ENCODE measurements at places on chromosomes 7 and 10.

GRCh38 chr7:100561491-100562194 lies 12.1 kb downstream of the SAP25 start:
- DNase-seq, result no peak

DNA sequence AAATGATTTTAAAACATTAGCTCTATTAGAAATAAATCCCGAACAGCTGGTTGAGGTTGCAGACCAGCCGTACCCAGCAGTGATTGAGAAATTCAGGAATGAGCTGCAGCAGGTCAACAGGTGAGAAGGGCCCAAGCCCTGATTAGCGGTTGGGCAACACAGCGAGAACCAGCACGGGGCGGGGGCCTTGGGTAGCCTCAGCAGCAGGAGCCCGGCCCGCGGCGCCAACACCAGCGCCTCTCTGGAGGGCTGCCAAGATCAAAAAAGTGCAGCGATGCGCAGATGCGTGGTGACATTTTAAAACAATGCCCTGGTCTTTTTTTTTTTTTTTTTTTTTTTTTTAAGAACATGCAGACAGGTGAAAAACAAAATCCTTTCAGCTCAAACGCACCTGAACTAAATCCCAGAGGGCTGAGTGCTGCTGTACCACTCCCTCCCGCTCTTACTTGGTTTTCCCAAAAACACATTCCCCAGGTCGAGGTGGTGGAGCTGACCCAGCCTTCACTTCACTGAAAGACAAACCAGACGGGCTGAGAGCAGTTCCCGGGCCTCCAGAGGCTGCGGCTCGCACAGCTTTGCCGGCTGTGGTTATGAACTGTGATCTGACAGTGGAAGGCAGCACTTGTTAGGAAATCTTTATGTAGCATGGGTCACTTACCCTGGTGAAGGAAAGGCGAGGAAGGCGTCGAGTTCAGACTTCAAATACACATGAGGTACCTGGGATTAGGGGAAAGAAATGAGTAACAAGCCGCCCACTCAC lies 579.4 kb downstream of the SDK1 start:
- no peak for DNase-seq

- DNase-seq, result no peak
Measured at GRCh38 chr10:52965938-52966401, 193.4 kb upstream of the MBL2 start.

DNA sequence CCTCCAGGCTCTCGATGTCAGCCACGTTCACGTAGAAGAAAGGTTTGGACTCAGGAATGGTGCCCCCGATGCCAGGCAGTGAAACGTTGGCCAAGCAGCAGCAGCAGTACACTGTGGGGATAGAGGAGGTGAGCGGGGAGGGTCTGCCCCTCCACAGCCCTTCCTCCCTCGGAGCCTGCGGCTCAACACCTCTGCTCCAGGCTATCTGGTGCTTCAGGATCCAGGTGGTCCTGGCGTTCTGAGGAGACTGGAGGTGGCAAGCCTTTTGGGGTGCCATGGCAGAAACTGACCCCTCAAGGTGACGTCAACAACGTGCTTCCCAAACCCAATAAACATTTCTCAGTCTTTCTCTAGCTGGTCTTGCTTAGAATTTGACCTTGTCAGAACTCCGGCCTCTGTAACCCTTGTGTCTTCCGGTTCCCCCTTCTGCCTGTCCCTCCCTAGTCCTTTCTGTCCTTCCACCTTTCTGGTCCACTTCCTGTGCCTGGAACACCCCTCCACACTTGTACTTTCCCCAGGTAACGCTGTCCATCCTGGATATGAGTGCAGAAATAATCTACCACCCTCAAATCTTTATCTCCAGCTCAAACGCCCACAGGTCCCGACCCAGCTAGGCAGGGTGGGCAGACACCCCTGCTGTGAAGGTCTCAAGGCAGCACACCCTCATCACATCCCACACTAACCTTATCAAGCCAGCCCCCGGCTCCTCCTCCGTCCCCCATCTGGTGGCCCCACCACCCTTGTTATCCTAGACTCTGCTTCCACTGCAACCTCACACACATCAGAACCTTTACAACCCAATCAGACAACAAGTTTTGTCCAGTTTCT lies 36.5 kb downstream of the DENND11 start:
- DNase-seq, result no peak
